Adipose tissue (tissue), 3 donors: ENCODE measurements at places on chromosomes 2 and 18. TPM values are rescaled to one million over a fixed set of nuclear protein-coding genes. Genes with fewer than 3 reads are reported as not detected.

The FEV gene
- 0.09 TPM for polyA plus RNA-seq

The CCDC141 gene
- 0.54 TPM for polyA plus RNA-seq

The DHRS9 gene
- polyA plus RNA-seq: 0.16 TPM

The LRRC30 gene
- not detected for polyA plus RNA-seq

The TMEM198 gene
- 2.3 TPM for polyA plus RNA-seq

The SPEG gene
- polyA plus RNA-seq: 3.4 TPM

The MLPH gene
- 14.4 TPM for polyA plus RNA-seq

The NAB1 gene
- polyA plus RNA-seq: 32.1 TPM

The GREB1L gene
- 0.21 TPM for polyA plus RNA-seq

The SEPTIN10 gene
- 67.5 TPM for polyA plus RNA-seq

The POTEC gene
- polyA plus RNA-seq: not detected

The FAM124B gene
- polyA plus RNA-seq: 1.8 TPM

The TCF23 gene
- polyA plus RNA-seq: 0.01 TPM

The ABHD1 gene
- 1.4 TPM for polyA plus RNA-seq

The PPP1R1C gene
- polyA plus RNA-seq: 0.85 TPM

The ADRA2B gene
- polyA plus RNA-seq: 0.98 TPM

The AMER3 gene
- polyA plus RNA-seq: 0.28 TPM

The SERPINB5 gene
- not detected for polyA plus RNA-seq

The CXCR4 gene
- 7.3 TPM for polyA plus RNA-seq

The ZBTB14 gene
- polyA plus RNA-seq: 4.9 TPM

The KIAA2012 gene
- polyA plus RNA-seq: 0.11 TPM

The CRYBA2 gene
- not detected for polyA plus RNA-seq

The CSRNP3 gene
- 0.46 TPM for polyA plus RNA-seq

The CD207 gene
- polyA plus RNA-seq: 0.67 TPM

The KYNU gene
- polyA plus RNA-seq: 7.8 TPM

The DES gene
- 18.9 TPM for polyA plus RNA-seq

The REG3A gene
- 502 TPM for polyA plus RNA-seq

The NT5C1B gene
- polyA plus RNA-seq: not detected
